ENCODE measurements at places on chromosomes 6 and 20.

- no peak for DNase-seq
Measured at GRCh38 chr6:148225871-148226270, 116.8 kb upstream of the SASH1 start.

DNA sequence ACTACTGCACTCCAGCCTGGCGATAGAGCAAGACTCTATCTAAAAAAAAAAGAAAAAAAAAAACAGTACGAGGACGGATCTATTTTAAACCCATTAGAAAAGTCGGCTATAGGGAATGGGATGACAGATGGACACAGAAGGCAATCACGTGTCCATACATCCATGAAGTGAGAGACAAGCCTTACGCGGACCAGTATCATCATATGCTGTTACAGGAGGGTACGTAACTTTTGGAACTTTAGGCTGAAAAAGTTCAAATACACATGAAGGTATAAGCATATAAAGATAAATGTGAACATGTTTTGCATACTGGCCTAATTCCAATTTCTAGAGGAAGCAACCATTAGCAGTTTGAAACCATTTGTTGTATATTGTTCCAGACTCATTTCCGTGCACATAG, 109.8 kb upstream of the EXOC2 start:
- no peak for DNase-seq

GRCh38 chr6:79913369-79913768, 34.0 kb downstream of the ELOVL4 start:
- DNase-seq, result no peak

DNA sequence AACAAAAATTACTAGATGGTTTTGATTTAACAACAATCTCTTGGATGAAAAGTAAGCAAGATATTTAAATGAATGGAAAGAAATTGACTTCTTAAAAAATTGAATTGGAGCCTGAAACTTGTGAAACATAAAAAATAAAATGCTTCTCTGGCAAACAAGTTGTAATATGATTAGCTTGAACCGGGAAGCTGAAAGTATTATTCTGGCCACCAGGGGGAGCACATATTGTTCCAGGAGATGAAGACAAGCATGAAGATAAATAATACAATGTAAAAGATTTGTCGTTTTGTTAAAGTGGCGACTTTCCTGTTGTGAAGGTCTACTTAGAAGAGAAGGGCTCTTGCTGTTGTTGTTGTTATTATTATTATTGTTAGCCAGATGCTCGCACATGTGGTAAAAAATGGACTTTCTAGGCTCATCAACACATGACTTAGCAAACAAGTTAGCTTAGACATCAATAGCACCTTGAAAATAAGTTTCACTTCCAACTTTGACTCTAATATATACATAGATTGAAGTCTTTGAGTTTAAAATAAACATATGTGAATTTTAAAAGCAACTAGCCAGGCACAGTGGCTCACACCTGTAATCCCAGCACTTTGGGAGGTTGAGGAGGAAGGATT, 14.2 kb downstream of the PAX1 start:
- peak; percentile 9 for DNase-seq

DNA sequence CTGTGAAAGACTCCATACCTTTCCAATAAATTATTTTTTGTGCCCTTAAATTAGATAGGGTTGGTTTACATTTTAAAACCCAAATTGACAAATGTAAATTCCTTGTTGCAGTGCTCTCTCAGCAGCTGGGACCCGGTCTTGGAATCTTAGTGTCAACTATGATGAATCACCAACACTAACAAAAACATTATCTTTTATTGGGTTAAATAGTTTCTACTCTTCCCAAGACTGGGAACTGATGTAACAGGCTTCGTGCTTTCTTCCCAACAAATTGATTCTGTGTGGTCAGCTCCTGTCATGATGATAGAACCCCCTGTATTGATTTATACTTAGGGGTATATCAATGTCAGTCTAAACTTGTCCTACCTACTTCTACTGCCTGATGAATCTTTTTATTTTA, 23.2 kb upstream of the AHI1 start:
- DNase-seq, result no peak

GRCh38 chr6:119838043-119838442, 488.5 kb upstream of the MAN1A1 start:
- DNase-seq, result no peak

GRCh38 chr20:24507182-24507853, 37.9 kb downstream of the SYNDIG1 start:
- DNase-seq, result no peak

DNA sequence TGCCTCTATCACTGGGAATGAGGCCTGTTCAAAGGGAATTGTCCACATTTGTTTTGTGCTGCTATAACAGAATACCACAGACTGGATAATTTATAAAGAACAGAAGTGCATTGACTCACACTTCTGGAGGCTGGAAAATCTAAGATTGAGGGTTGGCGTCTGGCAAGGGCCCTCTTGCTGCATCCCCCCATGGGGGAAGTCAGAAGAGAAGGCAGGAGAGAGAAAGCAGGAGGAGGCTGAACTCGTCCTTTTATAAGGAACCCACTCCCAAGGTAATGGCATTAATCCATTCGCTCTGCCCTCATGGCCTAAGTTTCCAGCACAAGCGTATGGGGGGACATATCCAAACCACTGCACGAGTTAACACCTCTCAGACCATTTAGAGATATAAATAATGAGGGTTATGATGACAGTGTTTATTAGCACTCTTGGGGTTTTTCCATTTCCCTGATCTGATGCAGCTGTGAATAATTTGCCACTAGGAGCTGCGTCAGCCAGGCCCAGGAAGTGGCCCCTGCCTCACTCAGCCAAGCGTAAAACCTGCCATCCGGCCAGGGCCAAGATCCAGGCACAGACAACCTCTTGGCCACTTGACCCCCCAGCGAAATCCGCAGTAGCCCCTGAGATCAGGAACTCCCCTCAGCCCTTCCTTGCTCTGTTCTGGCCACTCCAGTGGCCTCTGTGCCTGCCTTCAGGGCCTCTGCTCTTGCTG, 14.2 kb upstream of the SLCO4A1 start:
- peak; percentile 57 for DNase-seq

DNA sequence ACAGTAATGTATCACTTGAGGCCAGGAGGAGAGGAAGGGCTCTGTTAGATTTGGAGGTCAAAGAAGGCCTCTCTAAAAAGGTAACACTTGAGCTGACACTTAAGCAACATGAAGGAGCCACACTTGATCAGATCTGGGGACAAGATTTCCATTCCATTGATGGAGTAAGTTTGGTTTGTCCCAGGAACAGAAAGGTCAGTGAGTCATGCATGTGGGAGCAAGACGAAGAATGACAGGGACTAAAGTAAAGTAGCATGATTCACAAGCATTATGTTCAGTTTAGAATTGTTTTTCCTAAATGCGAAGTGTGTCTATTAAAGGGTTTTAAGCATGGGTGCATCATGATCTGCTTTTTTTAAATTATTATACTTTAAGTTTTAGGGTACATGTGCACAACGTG, 47.4 kb downstream of the COL21A1 start:
- DNase-seq, result no peak

DNA sequence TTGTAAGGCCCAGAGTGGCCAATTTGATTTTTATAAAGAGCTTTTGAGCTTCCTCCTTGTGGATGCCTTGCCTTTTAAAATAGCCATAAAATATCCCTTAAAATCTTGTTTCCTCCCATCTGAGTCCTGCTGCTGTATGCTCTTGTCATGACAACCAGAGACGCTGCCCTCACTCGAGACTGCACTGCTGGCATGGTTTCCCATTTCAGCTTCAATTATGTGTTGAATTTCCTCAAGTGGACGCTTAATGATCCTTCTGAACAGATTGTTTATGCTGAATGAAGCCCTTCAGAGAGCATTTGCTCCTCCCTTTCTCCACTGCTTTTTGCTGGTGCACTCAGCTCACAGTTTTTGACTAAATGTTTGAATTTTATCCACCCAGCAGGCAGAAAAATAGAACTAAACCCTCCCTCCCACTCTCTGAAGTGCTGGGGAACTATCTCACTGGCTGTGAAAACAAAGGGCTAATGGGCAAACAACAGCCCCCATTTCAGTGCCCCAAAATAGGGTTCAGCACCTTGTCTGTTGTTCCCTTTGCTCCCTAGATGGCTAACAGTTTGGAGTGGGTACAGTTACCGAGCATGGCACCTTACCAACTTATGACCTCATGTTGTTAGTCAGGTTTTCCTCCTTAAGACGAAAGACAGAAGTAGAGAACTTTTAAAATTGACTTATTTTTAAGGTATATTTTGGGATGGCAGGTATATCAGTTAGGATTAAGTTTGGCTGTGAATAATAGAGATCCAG, 45.5 kb upstream of the RNF8 start:
- DNase-seq, result no peak

DNA sequence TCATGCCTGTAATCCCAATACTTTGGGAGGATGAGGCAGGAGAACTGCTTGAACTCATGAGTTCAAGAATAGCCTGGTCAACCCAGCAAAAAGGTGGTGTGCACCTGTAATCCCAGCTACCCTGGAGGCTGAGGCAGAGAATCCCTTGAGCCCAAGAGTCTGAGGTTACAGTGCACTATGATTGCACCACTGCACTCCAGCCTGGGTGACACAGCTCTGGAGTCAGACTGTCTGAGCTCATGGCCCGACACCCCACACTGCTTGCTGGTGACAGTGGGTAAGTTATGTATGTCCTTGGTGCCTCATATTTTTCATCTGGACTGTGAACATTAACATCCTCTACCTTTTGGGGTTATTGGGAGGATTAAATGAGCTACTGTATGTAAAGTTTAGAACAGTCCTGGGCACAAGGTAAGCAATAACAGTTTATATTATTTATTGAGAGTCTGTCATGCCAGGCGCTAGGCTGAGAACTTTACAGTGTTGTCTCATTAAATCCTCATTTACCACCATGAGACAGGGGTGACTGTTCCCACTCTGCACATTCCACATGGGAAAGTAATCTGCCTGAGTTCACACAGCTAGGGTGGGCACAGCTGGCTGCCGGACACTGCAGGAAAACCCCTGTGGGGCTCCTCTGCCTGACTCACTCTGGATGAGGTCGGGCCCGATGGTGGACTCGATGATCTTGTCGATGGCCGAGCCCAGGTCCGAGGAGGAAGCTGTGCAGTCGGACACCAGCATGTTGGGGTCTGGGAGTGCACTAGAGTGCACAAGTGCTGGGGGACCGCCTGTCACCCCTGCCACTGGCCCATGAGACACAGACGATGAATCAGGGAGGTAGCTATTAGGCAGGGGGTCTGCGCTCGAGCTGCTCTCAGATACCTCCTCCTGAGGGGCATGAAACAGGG, 2.9 kb downstream of the ZNF335 start:
- peak; percentile 46 for DNase-seq

DNA sequence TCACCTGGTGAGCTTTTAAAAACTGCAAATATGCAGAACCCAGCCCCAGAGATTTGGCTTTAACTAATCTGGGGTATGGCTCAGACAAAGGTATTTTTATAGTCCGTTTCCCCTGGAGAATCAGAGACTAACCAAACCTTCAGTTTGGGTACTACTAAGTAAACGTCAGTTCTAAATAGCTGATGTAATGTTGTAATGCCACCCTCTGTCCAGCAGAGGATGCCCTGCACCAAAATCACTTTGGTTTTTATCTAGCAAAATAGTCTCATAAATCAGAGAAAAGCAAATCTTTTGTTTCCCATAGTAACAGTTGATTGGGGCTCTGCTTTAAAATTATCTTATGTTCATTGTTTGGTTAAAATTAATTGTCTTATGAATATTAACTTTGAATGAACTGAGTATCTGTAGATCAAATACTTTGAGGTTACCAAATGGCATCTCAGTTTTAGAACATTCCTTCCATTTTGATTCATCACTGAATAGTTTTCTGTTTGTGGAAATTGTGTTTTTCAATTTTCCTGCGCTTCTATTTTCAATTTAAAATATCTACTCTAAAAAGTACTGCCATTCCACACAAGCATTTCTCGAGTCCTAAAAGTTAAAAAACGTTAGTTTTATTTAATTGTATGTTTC, 278.3 kb upstream of the PLCB4 start:
- DNase-seq, result peak; percentile 27

DNA sequence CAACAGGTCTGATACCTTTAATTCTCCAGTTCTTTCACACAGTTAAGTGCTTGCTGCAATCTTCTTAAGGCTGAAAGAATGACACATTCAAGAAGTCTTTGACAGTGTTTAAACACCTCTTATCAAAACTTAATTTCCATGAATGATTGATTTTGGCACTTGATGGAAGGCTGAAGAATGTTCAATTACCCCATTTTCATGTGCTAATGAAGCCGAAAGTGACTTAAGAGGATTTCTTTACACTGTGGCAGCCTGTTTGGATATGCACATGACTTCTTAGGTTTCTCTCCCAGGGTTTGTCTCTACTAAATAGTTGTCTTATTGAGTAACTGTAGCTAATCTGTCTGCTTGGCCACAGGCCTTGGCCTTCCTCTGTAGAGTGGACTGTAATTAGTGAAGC, 81.1 kb upstream of the PRDM1 start:
- DNase-seq, result no peak

GRCh38 chr6:72374857-72375256, 247.0 kb upstream of the KCNQ5 start:
- no peak for DNase-seq

DNA sequence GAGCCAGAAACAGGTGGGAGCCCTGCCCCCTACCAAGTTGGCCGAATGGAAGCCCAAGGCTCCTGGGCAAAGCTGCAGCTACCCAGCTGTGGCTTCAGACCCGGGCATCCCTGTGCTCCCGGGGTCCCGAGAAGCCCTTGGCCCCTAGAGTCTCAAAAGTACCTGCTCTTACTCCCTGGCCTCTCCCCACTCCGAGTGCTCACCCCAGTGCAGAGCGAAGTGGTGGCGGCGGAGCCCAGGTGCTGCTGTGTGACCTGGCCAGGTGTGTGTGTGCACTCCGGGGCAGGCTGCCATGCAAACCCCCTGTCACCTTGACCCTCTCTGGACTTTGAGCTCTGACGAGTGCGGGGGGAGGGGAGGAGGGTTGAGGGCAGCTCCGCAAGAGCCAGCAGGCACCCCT, 493.8 kb upstream of the MANEA start:
- DNase-seq, result no peak

GRCh38 chr20:58469616-58470015, 45.6 kb downstream of the APCDD1L start:
- DNase-seq, result no peak

DNA sequence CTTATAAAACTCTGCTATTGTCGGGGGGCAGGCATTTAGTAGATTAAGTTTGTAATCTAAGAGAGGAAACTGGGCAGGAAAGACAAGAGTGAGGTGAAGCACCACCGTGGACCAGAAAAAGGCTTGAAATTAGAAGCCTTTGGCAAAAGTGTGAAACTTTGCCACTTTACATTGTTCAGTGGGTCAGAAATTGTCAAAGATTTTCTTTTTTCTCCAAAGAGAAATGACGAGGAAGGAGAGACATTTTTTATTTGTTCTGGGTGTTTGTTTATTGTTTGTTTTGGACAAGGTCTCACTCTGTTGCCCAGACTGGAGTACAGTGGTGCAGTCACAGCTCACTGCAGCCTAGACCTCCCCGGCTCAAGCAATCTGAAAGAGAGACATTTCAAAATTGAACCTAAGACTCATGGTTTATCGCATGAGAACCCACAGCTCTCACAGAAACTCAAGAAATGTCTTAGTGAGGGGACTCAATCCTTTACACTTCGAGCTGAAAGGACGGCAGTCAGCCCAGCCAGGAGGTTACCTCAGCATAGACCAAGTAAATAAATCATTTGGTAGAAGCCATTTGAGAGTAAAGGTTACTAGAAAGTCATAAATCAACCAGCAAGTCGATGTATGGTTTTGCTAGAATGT, 262.8 kb upstream of the TAB2 start:
- DNase-seq, result no peak

- no peak for DNase-seq
Measured at GRCh38 chr20:7147220-7147601, 379.7 kb downstream of the BMP2 start.
